ENCODE measurements at places on chromosomes 3 and 15.

- DNase-seq: no peak
Measured at GRCh38 chr3:6526321-6526720, 334.6 kb upstream of the GRM7 start.

- no peak for DNase-seq
Measured at GRCh38 chr15:25501828-25502446, 63.1 kb upstream of the UBE3A start.

GRCh38 chr15:88623061-88623460 is 1.9 kb downstream of the AEN start:
- DNase-seq: no peak

DNA sequence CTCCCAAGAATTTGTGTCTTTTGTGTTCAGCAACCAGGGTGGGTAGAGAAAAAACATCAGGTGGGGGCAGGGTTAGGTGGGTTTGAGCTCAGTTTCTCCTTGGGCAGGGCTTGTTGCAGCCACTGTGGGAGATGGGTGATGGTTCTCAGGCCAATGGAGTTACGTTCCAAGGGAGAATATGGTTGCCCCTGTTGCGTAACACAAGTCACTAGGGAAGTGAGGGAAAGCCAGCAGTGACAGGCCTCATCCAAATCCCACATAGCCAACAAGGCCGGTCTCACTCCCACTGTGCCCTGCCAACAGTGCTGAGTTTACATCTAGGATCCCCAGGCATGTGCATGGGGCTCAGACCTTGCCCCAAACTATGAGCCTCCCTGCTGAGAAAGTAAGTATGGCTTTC is 7.9 kb upstream of the FBXL2 start:
- no peak for DNase-seq

DNA sequence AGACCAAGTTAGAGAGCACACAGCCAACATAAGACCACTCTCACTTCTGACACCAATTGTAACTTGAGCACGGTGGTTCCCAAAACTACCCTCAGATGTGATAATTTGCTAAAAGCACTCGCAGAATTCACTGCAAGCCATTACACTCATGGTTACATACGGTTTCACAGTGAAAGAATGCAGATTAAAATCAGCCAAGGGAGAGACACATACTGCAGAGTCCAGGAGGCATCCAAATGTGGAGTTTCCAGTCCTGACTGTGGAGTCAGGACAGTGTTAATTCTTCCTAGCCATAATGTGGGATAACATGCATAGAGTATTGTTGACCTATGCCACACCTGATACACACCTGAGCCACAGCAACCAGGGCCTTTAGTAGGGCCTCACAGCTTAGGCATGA is 956.4 kb downstream of the NTRK3 start:
- no peak for DNase-seq

DNA sequence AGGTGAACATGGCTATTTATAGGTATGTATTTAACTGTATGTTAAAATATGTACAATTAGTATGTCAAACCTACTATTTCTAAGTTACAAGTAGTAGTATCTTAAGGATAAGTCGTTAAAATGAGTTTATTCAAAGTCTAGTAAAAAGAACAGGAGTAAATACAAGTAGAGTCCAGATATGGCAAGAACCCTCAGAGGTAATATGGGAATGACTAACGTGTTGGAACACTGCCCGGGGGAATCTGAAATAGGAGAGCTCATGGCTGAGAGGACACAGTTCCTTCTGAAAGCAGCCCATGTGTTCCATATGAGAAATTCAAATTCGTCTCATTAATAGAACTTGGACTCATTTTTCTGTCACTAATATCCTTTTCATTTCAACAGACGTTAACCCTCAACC is 158.8 kb downstream of the CLSTN2 start:
- DNase-seq: no peak

DNA sequence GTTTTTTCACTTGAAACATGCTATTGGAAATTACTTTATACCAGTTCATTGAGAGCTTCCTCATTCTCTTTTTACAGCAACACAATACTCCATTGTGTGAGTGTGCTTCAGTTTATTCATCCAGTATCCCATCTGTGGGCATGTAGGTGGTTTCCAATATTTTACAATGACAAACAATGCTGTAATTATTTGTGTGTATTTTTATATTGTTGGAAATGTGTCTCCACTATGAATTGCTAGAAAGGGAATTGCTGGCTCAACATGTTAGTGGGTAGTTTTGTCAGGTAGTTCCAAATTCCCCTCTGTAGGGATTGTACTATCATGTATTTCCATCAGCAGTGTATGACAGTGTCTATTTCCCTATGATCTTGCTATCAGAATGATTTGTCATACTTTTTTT is 65.8 kb upstream of the MAGI1 start:
- DNase-seq: no peak

GRCh38 chr3:190586631-190587011 is 72.7 kb downstream of the IL1RAP start:
- DNase-seq: peak; percentile 80

GRCh38 chr3:193991666-193992424 is 144.1 kb upstream of the HES1 start:
- DNase-seq: no peak

- no peak for DNase-seq
Measured at GRCh38 chr3:133130168-133130567, 92.0 kb downstream of the TMEM108 start.

DNA sequence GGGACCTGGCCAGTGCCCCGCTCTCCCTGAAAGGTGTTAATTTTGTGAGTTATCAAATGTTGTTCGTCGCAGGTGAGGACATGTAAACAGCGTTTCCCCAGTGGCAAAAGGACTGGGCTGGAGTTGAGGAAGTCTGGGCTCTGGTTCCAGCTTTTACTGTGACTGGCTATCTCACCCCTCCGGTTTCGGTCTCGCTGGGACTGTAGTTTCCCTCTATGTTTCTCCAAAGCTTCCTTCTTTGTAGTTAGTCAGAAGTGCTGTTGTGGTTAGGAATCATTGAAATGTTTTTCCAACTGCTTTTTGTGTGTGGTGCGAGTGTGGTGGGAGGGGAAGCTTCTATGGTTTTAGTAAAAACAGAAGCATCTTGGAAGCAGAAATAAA is 990 bp upstream of the CLDN1 start:
- DNase-seq: no peak

- DNase-seq: no peak
Measured at GRCh38 chr3:37993067-37993455, 2.5 kb downstream of the VILL start.

DNA sequence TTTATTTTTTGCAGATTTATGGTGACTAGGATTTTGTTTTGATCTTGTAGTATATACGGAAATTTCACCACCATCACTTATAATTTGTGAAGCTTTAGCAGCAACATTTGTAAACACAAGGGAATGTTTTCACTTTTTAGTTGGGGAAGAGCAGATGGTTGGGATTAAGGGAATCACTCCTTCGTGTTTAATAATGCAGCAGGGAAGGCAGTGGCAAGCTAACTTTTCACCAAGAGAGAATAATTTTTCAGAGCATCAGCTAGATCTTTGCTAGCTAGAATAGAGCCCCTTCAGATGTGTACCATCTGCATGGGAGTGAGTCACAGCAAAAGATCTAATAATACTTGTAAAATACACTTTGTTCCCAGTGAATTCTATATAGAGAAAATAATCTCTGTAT is 632.7 kb downstream of the CADM2 start:
- DNase-seq: peak; percentile 54

- DNase-seq: no peak
Measured at GRCh38 chr3:183134844-183135243, 27.7 kb downstream of the LAMP3 start.

DNA sequence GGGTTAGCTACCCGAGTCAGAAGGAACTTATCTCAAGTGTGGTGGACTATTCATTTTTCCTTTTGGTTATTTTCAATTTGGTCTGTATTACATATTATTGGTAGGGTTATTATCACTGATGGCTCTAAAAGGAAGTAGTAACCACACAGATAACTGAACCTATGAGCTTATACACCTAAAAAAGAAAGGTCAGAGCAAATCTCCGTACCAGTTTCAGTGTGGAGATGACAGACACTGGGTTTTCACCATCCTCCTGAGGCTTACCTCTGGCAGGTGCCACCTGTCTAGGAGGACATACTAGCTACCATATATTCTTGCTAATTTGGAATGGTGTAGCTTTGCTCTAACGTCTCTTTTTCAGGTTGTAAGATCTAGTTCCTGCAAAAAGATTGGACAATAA is 10.2 kb downstream of the GAP43 start:
- no peak for DNase-seq

DNA sequence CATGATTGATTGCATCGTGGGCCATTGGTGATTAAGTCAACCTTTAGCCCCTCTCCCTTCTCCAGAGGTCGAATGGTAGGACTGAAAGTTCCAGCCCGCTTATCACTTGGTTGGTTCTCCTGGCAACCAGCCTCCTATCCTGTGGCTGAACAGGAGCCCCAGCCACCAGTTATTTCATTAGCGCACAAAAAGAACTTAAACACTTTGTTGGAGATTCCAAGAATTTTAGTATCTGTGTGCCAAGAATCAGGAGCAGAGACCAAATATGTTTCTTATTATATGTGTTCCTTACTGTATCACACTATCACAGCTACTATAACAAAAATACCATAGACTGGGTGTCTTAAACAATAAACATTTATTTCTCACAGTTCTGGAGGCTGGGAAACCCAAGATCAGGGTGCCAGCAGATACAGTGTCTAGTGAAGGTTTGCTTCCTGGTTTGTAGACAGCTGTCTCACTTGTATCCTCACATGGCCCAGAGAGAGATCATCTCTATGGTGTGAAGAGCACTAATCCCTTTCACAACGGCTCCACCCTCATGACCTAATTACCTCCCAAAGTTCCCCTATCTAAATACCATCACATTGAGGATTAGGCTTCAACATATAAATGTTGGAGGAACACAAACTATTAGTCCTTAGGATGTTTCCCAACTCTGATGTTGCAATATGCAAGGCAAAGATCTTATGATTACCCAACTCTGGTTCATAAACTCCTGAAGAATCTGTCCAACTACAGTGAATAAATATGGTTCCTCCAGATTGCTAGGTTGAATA is 30.5 kb upstream of the APH1B start:
- no peak for DNase-seq

GRCh38 chr3:193883551-193883950 is 252.4 kb upstream of the HES1 start:
- no peak for DNase-seq

GRCh38 chr3:156291272-156292123 is 171.1 kb downstream of the KCNAB1 start:
- DNase-seq: no peak

- DNase-seq: no peak
Measured at GRCh38 chr3:135756106-135756668, 209.3 kb upstream of the PPP2R3A start.

DNA sequence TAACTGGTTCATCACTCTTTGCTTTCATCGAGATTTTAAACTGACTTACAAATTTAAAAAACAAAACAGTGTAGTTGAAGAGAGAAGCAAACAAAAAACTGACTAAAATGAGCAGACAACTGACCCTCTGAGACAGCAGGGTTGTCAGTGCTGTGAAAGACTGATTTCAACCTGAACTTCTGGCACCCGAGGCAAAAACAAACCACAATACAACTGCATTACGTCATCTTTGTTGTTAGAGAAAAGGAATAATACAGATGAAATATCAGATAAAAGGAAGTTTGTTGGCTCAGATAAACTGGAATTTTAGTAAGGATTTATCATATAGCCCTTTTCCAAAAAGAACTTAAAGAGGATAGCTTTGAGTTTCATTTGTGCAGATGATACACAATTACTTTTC is 51.1 kb downstream of the PARP15 start:
- no peak for DNase-seq

DNA sequence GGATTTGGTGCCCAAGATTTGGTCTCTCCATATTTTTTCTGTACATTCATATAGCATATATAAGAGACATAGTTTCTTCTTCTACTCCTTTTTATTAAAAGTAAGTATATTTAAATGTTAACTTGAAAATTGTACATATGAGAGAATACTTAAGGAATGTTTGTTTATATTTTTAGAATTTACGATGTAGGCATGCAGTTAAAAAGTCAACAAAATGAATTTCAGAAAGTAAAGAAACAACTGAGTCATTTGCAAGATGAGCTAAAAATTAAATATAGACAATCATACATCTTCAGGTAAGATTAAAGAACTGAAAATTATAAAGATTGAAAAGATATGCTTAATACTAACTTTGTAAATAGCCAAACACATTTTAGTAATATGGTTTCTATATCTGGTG is 94.2 kb downstream of the LEKR1 start:
- no peak for DNase-seq

- no peak for DNase-seq
Measured at GRCh38 chr3:48387634-48388033, 15.6 kb downstream of the FBXW12 start.

DNA sequence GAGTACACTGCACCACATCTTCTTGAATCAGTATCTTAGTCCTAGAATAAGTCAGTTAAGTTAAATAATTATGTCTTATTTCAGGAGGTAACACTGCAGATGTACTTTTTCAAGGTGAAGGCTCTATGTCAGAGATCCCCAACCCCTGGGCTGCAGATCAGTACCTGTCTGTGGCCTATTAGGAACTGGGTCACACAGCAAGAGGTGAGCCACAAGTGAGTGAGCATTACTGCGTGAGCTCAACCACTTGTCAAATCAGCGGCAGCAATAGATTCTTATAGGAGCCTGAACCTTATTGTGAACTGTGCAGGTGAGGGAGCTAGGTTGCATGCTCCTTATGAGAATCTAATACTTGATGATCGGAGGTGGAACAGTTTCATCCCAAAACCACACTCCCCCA is 851.9 kb upstream of the ALCAM start:
- no peak for DNase-seq

GRCh38 chr15:100785181-100786138 is 94.2 kb upstream of the ALDH1A3 start:
- DNase-seq: no peak

DNA sequence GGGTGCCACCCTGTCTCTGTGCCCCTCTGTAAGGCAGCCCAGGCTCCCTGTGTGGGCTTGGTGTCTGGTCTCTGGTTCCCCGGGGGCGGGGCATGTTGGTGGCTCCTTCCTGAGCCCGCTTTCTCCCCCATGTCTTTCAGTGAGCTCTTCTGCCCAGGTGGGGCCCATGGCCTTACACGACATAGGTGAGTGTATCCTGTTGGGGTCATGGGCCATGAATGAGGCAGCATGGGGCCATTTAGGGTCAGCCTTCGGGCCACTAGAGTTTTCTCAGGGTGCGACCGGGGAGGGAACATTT is 195.1 kb downstream of the UBE3A start:
- DNase-seq: no peak

DNA sequence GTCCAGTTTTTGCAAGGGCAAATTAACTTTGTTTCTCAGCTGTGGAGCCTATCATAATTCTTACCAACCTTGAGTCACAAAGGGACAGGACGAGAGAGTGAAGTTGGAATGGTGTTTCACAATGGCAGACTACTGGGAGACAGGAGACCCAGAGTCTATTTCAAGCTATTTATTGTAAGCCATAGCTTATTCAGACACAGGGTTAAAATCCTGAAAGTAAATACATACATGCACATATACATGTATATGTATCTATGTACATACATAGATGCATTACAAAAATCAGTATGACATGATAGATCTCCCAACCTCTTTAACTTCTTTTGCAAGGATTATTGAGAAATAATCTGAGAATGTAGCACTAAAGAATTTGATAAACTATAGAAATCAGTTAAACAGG is 86.3 kb downstream of the DNAJC13 start:
- no peak for DNase-seq

- no peak for DNase-seq
Measured at GRCh38 chr3:122427857-122428471, 12.1 kb upstream of the WDR5B start.

All from putamen (tissue), 1 donor.